Activated T-cell treated with anti-CD3 and anti-CD28 coated beads for 48 hours (primary cell): ENCODE measurements at places on chromosomes 5 and 9.

- DNase-seq, result no peak
These were observed 222.0 kb upstream of the KLF4 start for GRCh38 chr9:107711542-107711941.

DNA sequence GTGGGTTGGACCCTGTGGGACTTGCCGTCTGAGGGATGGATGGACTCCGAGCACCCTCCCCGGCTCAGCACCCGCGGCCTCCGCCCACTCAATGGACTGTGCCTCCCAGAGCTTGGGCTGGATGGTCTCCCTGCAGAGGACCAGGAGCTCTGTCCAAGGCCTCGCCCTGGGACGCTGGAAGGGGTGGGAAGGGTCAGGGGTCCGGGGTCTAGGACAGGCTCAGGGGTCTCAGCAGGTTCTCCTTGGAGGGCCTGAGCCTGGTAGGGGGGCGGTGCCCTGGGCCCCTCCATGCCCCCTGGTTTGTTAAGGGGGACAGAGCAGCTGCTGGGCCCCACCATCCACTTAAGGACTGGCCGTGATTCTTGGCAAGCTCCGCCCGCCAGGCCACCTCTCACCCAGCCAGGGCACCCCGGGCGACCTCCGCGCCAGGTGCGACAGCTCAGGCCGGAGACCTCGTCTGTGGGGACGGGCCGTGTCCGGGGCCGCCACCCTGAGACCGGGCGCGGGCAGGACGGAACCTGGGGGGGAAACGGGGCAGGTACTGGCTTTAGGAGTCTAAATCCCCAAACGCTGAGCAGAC is 29.2 kb downstream of the EXOC3 start:
- DNase-seq, result no peak

DNA sequence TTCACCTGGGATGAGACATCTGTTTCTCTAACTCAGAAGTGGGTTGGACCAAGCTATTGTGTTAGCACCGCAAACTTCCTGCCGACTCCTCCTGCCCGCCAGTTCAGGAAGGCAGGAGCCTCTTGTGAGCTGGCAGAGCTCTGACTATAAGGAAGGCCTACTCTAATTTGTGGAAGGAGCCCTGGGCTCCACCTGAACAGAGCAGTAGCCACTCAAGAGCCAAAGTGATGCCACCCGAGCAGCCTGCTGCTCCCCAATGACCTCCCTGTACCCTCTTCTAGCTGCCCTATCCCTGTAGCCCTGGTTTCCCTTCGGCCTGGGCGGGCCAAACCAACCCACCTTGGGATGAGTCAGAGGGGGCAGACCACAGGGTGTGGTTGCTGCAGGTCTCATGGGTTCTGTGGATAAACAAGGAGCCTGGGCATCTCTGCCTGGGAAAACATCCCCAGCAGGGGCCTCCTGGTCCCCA is 81.6 kb downstream of the PSD2 start:
- no peak for DNase-seq

GRCh38 chr5:57067597-57067924 is 106.3 kb upstream of the GPBP1 start:
- DNase-seq, result no peak

GRCh38 chr5:134555890-134556311 is 30.4 kb downstream of the JADE2 start:
- peak; percentile 78 for DNase-seq

DNA sequence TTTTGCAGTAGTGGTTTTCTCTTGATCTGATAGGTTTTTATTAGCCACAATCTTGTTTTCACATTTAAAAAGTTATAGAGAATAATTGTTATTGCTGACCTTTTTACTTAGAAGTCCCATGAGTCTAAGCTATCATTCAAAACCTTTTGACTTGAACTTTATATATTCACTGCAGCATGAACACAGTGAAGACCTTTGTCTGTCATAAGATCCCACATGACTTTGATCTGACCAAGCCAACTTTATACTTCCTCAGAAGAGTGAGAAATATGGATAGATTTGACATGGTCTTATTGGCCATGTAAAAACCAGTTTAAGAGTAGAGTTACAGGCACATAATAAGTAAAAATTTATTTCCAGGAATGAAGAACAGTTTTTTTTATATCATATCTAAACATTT is 34.1 kb downstream of the RAD1 start:
- DNase-seq, result no peak

GRCh38 chr9:95729046-95729445 is 146.4 kb upstream of the ERCC6L2 start:
- no peak for DNase-seq

GRCh38 chr9:3511551-3511950 is 14.2 kb downstream of the RFX3 start:
- no peak for DNase-seq

DNA sequence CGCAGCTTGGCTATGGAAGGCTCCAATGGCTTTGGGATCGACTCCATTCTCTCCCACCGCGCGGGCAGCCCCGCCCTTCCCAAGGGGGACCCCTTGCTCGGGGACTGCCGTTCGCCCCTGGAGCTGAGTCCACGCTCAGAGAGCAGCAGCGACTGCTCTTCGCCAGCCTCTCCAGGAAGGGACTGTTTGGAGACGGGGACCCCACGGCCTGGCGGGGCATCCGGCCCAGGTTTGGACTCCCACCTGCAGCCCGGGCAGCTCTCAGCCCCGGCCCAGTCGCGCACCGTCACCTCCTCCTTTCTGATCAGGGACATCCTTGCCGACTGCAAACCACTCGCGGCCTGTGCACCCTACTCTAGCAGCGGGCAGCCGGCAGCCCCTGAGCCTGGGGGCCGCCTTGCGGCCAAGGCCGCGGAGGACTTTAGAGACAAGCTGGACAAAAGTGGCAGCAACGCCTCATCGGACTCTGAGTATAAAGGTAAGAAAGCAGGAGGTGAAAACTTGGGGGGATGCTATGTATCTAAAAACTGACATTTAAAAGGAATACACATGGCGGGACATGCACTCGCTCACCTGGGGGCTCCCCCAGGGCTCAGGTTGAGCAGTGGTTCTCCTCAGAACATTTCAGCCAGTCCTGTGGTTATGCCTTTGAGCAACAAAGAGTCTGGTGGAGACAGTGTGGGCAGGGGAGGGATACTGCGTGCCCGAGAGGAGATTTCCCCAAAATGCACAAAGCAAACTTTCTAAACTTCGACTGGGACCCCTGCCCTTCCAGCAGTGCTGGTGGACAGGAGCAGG is 579 bp downstream of the BARHL1 start:
- no peak for DNase-seq

- DNase-seq, result no peak
These were observed 61.4 kb upstream of the NFIL3 start for GRCh38 chr9:91485006-91485405.

- peak; percentile 91 for DNase-seq
These were observed at the start of the genes PRELID1 and RAB24 for GRCh38 chr5:177303121-177303924. PRELID1 (plus strand) TSS chr5:177303799; CDS start chr5:177303986, 187 bp downstream. RAB24 (minus strand) TSS chr5:177303719; CDS start chr5:177303288, 431 bp downstream.

GRCh38 chr5:174448041-174448440 is 276.3 kb upstream of the MSX2 start:
- DNase-seq, result no peak

GRCh38 chr5:135025730-135026644 is 8.0 kb downstream of the PITX1 start:
- DNase-seq, result no peak

GRCh38 chr9:97501177-97501971 is at the start of gene TMOD1:
TMOD1 (plus strand) TSS chr9:97501666; CDS start chr9:97524189, 22,523 bp downstream.
- DNase-seq, result peak; percentile 45

- no peak for DNase-seq
These were observed 514.2 kb downstream of the BNC2 start for GRCh38 chr9:16356196-16356765.

DNA sequence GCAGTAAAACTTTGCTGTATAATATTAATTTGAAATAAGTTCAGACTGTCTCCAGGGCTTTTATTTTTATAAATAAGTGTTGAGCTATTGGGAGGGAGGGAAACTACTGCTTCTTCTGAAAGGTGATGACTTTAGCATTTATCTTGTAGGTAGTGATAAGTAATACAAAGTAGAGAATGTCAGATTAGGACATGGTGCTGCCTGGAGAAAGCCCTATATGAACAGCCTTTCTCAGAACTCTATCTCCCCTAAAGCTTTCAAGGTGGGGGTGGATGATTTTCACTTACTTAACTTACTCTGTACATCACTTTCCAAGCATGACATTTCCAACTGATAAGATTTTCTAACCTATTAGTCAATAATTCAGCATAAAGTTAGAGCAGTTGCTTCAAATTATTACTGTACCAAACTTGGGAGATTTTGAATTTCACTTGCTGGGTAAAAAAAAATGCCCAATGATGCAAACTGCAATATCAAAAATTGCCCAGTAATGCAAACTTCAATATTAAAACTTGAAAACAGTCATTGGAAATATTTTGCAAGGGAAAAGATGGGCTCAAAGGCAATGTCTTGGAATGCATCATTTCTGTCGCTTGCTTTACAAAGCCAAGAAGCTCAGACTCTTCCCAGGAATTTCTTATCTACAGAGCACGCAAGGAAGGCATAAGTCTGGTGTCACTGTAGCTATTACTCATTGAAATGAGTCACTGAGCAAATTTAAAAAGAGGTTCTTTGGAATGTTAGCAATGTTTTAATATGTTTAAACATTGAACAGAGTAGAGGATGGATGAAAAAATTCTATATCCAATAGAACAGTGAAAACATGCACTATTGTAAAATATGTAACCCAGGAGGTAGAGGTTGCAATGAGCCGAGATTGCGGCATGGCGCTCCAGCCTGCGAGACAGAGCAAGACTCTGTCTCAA is 569.5 kb downstream of the PSAT1 start:
- no peak for DNase-seq

GRCh38 chr5:14588145-14588544 is 6.6 kb downstream of the OTULINL start:
- DNase-seq, result no peak

GRCh38 chr9:135079676-135080075 is 7.8 kb upstream of the OLFM1 start:
- DNase-seq, result no peak

DNA sequence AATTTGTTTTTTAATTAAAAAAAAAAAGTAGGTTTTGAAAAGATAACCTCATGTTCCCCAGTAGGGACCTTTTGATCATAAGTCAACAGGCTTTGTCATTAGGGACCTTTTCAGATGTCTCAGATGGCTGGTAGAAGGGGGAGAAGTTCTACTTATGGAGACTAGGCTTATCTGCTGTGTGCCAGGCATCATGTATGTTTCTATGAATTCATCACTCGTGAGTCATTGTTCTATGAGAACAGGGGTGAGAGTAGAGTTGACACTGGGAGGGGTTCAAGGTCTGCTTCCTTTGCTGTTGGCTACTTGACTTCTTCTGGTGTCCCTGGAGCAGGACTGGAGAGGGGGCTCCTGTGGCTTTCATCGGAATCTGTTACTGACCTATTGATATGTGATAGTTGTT is 138.8 kb downstream of the KDM4C start:
- no peak for DNase-seq

GRCh38 chr9:99259231-99259918 is 37.3 kb downstream of the SEC61B start:
- DNase-seq, result no peak

DNA sequence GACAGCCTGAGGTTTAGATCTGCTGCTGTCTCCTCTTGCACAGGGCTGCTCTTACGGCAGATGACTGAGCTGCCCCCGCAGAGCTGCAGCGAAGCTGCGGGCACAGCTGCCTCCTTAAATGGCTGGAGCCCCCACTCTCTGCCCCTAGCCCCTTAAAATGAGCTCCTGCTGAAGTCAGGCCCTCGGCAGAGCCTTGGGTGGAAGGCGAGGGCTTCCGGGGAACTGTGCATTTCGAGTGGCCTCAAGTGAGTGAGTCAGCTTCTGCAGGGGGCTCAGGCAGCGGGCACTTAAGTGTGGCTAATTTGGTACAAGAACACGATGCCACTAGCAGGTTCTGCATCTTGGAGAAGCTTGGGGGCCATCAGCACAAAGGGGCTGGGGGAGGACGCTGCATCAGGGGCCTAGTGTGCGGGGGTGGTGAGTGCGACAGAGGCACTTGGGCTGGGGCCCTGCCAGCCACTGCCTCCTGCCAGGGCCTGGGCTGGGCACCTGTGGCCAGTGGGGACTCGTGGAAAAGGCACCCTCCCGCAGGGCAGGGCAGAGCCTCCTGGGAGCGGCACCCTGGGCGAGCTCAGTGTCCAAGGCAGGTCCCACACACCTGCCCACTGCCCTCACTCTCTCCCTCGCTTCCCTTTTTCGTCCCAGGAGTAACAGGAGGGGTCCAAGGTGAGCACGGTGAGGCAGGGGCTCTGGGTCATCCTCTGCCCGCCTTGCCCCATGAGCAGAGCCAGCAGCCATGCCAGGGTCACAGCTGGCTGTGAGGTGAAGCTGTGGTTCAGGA is 28.8 kb upstream of the RNU6ATAC start:
- DNase-seq, result no peak

DNA sequence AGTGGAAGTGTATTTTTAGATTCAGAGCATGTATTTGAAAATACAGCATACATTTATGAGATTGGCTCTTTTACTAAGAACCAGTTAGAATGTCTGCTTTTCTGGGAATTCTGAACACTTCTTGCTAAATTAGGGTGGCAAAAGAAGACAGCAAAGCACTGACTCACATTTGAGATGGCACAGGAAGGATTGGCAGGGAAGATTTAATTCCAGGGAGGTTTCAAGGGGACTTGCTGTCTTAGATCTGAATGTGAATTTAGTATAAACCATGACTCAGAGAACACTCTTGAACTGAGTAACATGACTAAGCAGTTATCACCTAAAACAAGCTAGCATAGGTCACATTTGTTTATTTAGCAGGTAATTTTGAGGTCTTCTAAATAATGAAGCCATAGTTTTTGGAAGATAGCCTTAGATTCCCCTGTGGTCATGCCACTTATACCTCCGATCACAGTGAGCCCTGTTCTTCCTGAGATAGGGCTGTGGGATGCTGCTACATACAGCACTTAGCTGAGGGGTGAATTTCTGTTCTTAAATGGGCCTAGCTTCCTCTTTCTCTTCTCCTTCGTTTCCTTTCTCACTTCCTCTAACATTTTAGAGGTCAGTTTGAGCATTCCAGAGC is 173.8 kb downstream of the PCSK1 start:
- no peak for DNase-seq

DNA sequence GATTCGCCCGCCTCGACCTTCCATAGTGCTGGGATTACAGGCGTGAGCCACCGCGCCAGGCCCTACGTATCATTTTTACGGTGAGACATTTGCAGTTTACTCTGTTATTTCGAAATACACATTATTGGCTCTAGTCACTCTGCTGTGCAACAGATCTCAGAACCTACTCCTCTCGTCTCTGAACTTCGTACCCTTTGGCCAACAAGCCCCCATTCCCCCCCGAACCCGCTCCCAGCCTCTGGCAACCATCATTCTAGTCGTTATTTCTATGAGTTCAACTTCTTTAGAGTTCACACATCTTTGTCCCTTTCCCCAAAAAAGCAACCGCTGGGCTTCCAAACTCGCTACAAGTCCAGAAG is 735 bp downstream of the PTGR1 start:
- no peak for DNase-seq

DNA sequence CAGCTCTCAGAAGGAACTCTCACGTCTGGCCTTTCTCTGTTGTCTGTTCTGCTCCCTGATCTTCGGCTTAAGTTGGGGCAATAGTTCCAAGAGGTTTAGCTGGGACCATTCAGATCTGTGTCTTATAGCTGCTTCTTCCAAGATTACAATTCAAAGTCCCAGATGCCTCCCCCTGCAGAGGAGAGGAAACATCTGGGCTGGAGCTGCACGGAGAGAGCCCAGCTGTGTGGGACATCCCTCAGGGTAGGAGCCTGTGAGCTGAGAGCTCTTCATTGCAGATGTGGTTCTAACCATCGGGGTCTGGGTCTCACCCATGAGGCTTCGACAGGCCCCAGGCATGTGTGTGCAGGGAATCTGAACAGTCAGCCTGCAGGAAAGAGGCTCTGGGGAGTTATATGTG is 9.0 kb upstream of the PHF19 start:
- DNase-seq, result no peak

- DNase-seq, result no peak
These were observed 297.5 kb upstream of the GRIN3A start for GRCh38 chr9:102035929-102036328.
